Mesendoderm (in vitro differentiated cells): ENCODE measurements at places on chromosomes 3 and 15.

DNA sequence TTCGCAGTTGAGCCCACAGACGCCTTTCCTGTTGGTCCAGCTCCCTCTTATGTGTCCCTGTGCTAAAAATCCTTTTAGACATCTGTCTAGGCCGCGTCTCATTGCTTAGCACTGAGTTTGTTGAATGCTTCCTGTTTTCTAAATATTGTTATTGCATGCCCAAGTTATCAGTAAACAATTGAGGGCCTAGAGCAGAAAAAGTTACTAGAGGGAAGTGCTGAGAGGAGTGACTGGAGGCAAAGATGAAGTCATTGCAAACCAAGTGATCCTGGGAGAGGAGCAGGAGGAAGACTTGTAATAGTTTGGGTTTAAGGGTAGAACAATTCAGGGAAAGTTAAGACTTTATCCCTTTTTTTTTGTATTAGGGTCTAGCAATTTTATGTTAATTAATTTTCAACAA, 88.1 kb downstream of the DCUN1D1 start:
- no peak for DNase-seq

DNA sequence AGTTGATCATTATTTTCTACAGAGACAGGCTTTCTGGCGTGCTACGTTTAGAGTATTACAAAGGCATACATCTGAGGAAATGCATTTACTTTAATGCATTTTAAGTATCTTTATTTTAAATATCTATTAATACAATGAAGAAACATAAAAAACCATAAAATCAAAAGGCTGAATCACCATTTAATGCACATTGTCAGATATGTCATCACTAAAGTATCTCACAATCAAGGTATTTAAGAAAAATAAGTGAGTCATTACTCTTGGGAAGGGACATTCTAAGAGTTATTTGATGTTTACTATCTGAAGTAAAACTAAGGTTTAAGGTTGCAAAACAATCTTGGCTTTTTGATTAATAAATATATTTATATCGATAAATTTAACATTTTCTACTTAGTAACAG, 102.2 kb downstream of the CTNNB1 start:
- DNase-seq = no peak

GRCh38 chr3:197463279-197463678, 92.5 kb downstream of the BDH1 start:
- DNase-seq = no peak

DNA sequence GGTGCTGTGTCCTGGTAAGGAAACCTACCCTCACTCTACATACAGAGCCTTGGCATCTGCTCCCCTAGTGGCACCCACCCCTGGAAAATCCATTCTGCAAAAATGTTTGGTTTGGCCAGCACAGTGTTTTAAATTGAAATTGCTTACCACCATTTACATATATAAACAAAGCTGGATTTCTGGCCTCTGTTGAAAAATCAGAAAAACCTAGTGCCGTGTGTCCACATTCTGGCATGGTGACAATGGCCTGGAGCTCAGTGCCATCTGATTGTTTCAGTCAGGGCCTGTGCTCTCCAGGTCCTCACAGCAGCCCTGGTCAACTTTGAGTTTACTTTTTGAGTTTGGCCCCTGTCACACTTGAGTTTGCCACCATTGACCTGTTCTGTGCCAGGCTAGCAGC, 2.9 kb upstream of the IL17RC start:
- no peak for DNase-seq

- no peak for DNase-seq
These were observed 52.8 kb downstream of the ZMAT3 start for GRCh38 chr3:179018808-179019207.

DNA sequence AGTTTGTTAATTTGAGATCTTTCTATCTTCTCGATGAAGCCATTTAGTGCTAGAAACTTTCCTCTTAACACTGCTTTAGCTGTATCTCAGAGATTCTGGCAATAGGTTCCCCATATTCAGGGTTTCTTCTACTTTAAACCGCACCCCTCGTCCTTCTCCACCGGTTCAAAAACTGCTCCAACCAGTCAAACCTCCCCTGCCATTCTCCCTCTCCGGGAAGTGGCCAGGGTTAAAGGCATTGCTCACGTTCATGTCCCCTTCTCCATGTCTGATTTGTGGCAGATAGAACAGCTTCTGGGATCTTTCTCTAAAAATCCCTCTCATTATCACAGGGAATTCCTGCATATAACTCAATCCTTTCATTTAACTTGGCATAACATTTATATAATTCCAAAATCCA, 14.4 kb downstream of the ALDH1L1 start:
- no peak for DNase-seq

DNA sequence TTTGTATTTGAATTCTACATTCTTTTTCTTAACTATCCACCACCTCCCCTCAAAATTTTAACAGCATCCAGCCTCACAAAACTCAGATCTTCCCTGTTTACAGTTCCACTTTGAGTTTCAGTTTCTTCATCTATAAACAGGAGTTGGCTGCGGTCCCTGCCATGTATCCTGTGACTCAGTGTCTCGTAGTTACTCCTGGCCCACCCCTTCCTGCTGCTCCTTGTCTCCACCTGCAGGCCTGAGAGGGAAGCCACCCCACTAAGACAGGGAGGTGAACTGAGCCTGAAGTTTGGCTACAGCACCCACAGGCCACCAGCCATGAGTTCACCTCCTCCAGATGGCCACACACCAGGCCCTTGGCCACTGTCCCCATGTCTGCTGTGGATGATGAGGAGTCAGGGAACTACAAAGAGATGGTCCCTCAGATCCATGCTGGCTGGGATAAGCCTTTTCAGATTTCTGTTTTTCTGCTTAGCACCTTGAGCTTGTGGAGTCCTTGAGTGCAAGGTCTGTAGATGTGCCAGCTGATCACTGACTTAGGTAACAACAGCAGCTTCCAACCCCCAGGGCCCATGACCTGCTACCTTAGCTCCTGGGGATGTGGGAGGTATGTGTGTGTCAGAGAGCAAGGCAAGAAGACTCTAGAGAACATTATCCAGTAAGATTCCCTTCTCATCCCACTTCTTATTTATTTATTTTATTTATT, 37.5 kb downstream of the CD86 start:
- peak; percentile 33 for DNase-seq

GRCh38 chr3:10442151-10442795, 63.1 kb downstream of the ATP2B2 start:
- no peak for DNase-seq

- no peak for DNase-seq
These were observed 7.4 kb downstream of the GLB1 start for GRCh38 chr3:33089515-33089914.

DNA sequence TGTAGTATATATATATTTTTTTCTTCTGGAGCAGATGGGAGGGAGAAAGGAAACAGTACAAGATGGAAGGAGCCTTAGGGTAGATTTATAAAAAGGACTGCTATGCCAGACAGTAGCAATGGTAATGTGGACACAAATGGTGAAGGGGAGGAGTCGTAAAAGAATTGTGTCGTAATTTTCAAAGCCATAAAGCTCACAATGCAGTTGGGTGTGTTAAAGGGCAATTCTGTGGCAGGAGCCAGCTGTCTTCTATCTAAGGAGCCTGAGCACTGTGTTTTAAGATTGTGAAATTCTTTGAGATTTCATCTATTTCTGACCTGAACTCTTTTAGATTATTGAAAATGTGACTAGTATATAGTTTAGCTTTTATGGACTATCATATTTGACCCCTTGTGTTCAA, 58.9 kb downstream of the CNOT10 start:
- DNase-seq = no peak

- DNase-seq = no peak
These were observed 1570.1 kb downstream of the SI start for GRCh38 chr3:163508206-163508605.

DNA sequence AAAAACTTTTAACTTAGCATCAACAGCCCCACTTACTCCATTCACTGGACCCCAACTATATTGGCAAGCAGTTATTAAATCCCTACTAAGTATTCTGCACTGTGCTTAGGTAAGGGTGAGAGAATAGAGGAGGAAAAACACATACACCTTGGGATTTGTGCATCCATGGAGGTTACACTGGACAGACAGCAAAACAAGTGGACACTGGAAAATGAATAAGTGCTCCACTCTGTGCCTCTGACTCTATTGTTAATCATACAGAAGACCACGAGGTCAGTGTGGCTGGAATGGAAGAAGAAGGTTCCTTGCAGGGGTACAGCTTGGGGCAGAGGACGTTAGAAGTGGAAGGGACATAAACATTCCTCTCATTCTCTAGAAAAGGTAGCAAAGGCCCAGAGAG, 3.2 kb downstream of the ADCY5 start:
- no peak for DNase-seq

DNA sequence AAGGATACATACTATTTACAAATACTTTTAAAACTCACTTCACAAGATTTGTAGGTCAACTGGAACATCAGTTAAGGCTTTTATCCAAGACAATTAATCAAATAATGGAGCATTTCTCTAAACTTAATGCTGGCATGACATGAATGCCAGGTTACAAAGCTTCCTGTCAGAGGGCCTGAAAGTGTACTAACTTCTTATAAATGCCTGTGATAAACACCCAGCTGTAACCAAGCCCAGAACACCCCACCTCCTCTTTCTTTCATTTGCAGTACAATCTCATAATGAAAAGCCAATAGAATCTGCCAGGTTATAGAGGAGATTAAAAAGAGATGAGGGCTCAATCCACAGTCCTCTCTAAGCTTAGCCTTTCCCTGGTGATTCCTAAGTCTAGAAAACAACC, 214.4 kb downstream of the OSBPL10 start:
- no peak for DNase-seq

GRCh38 chr3:15800327-15800726, 2.5 kb upstream of the ANKRD28 start:
- no peak for DNase-seq

GRCh38 chr3:155227141-155227540, 66.3 kb downstream of the STRIT1 start:
- no peak for DNase-seq

DNA sequence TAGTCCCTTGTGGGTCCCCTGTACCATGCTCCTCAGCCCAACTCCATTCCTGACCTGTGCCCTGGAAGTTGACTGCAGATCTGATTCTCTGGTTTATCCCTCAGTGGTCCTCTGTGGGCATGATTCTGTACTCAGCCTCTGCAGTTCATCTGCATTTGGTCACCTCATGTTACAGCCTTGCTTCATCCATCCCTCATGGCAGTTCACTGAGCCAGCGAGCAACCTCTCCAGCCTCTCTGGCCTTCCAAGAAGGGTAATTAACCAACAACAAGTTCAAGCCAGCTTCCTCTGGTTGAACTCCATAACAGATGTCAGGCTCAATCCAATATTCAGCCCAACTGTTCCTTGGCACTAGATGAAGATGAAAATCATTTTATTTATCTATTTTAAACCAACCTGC, 509.5 kb downstream of the NTRK3 start:
- no peak for DNase-seq

DNA sequence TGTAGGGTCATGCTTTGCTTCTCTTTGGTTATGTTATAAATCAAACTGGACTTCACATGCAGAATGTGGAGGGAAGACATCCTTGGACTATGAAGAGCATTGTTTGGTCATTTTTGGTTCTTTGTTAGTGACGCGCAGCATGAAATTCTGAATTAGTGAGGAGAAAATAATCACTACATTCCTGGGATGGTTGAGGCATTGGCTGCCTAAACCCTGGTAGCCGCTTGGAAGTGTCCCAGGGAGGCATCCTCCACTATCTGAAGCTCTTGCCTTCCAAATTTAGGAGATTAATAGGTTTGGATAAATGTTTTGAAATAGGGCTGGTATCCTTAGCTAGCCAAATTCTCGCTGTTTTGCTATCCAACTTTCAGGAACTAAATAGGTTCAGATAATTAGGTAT, 96.2 kb downstream of the CLSTN2 start:
- DNase-seq = no peak

GRCh38 chr3:48013288-48013980, 2.8 kb downstream of the MAP4 start:
- DNase-seq = peak; percentile 65

- DNase-seq = no peak
These were observed 93.7 kb downstream of the TMEM266 start for GRCh38 chr15:76153241-76154197.

- peak; percentile 88 for DNase-seq
These were observed at the start of gene MTMR10 for GRCh38 chr15:30991255-30992235. TSS of gene MTMR10 (minus strand) at chr15:30991628. CDS start at chr15:30991506, 122 bp downstream.

GRCh38 chr3:126394977-126395321, 240 bp downstream of the CFAP100 start:
- no peak for DNase-seq

DNA sequence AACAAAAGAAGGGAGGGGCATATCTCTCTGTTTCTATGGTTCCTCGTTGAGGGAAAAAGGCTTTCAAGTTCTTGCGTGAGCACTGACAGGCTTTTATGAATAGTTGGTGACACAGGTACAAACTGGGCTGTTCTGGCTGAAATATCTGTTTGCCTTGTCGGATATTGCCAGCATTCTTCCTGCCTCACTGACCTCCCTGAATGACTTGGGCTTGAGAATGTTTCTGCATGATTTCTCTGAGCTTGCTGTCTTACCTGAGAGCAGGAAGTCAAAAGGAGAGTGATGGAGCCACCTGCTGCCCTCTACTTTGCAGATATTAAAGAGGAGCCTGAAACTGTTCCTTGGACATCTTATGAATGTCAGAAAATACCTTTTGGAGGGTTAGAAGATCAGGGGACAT, 4.8 kb downstream of the GCNT3 start:
- DNase-seq = no peak

DNA sequence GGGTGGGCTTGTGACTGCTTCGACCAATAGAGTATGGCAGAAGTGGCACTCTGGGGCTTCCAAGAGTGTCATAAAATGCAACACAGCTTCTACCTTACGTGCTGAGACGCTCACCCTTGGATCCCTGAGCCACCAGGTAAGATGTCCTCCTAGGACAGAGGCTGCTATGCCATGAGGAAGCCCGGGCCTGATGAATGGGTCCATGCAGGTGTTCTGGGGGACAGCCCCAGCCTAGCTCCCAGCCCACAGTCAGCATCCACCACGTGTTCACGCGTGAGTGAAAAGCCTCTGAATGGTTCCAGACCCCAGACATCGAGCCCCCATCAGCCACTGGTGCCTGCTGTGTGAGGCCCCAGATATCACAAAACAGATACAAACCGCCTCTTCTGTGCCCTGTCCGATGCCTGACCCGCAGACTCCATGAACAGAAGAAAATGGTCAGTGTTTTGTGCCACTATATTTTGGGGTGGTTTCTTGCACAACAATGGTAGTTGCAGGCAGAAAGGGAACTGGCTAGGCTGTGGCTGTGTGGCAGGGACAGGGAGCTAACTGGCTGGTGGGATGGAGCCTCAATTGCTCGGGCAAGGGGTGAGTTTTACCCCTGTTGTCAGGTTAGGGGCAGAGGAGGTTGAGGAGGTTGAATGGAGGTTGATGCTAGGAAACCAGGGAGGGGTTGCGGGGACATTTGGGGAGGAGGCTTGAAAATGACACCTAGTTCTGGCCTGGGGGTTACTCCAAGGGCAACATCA, 92.2 kb downstream of the LINGO1 start:
- DNase-seq = no peak

- no peak for DNase-seq
These were observed 117.3 kb upstream of the CADPS start for GRCh38 chr3:62992520-62992919.

- no peak for DNase-seq
These were observed 69.6 kb downstream of the SEMA5B start for GRCh38 chr3:122957707-122958689.

GRCh38 chr3:47411696-47412452, 31.1 kb downstream of the PTPN23 start:
- no peak for DNase-seq
